ENCODE measurements at places on chromosomes 5 and 9.

- no peak for DNase-seq
Observed at GRCh38 chr9:133452562-133452961, 7.2 kb upstream of the CACFD1 start.

GRCh38 chr5:14504332-14504727 is 77.3 kb upstream of the OTULINL start:
- no peak for DNase-seq

DNA sequence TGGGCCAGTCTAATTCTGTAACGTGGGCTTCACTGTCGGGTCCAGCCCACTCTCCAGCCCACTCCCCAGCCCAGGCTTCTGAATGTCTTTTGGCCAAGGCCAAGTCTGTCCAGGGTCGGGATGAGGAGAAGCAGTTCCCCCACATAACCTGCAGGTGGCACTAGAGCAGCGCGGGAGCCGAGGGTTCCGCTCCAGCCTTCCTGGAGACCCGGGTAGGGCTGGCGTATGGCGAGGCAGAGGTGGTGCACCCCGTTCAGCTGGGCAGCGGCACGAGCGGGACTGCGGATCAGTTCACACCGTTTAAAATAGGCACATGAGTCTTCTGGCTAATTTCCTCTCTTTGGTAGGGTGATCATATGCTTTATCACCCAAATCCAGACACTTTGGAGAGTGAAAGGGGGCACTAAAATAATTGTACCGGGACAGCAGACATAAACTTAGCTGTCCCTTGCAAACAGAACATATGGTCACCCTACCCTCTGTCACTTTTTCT is 185.9 kb downstream of the MSX2 start:
- peak; percentile 54 for DNase-seq

GRCh38 chr9:91580136-91580535 is 156.5 kb upstream of the NFIL3 start:
- DNase-seq, result no peak

DNA sequence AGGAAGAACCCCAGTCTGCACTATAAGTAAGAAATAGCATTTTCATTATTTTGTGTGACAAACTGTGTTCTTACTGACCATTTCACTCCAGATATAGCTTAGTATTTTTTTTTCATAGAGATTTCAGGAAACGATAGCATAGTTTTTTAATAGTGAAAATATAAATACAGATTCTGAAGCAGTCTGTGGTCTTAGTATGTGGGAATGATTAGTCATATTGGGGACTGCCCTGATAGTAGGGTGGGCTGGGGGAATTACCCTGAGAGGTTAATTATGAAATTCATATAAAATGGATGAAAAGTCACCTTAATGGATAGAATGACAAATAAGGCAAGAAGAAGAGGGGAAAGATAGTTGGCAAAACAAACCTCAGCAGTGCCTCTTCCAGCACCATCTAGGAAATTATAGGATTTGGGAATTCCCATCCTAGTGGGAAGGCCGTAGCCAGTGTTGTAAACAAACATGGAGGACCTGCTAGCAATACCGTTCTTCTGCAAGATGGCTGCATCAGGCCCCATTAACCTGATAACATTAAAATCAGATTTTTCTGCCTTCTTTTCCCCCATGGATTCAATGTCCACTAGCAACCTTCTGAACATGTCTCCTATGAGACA is 23.7 kb upstream of the NR3C1 start:
- no peak for DNase-seq

DNA sequence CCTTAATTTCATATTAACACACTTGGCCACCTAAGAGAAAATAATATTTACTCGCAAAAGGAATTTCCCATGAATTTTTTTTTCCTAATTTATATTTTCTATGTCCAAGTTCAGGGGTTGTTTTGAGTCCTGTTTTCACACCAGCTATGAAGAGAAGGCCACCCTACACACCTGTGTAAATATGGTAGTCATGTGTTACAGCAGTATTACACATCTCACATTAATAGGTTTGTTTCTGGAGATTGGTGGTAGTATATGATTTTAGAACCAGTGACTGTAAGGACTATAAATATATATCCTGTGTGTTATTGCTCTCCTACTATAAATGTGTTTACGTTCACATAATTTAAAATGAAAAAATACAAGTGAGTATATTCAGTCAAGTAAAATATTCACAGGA is 147.5 kb downstream of the PAM start:
- DNase-seq, result no peak

GRCh38 chr5:37319037-37319782 is 51.7 kb downstream of the NUP155 start:
- DNase-seq, result no peak

GRCh38 chr9:99433555-99433954 is 211.5 kb downstream of the SEC61B start:
- peak; percentile 58 for DNase-seq

DNA sequence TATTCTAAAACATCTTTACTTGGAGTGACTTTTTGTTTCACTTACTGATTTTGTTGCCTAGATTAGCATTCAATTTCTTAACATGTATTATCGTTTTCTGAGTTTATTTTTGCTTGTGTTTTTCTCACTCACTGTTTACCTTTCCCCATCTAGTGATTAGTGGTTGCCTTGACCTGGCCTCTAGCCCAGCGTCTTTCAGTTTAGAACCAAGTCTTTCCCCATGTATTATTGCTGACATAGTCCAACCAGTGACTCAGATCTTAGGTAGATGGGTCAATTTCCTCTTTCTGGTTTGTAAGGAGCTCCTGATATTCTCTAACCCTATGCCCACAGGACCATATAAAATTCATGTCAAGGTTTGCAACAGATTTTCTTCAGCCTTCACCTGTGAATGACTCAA is 135.5 kb downstream of the PRR16 start:
- DNase-seq, result no peak

- no peak for DNase-seq
Observed at GRCh38 chr9:105187781-105188180, 56.7 kb upstream of the SLC44A1 start.

GRCh38 chr9:97710356-97711222 is 13.4 kb upstream of the XPA start:
- DNase-seq, result no peak

DNA sequence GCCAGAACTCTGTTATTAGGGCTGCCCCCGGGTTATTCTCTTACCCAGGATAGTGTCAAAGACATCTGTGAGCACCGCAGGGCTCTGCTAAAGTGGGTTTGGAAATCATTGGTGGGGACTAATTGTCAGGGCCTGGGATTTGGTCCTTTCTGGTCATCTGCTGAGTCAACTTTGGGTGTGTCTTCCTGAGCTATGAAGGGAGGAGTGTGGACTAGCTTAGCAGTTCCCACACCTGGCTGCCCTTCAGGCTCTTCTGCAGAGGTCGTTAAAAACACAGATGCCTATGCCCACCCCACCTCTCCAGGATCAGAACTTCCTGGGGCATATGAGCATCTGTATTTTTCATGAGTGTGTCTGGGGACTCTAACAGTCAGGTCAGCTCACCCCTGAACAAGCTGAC is 352.2 kb downstream of the SLIT3 start:
- no peak for DNase-seq

DNA sequence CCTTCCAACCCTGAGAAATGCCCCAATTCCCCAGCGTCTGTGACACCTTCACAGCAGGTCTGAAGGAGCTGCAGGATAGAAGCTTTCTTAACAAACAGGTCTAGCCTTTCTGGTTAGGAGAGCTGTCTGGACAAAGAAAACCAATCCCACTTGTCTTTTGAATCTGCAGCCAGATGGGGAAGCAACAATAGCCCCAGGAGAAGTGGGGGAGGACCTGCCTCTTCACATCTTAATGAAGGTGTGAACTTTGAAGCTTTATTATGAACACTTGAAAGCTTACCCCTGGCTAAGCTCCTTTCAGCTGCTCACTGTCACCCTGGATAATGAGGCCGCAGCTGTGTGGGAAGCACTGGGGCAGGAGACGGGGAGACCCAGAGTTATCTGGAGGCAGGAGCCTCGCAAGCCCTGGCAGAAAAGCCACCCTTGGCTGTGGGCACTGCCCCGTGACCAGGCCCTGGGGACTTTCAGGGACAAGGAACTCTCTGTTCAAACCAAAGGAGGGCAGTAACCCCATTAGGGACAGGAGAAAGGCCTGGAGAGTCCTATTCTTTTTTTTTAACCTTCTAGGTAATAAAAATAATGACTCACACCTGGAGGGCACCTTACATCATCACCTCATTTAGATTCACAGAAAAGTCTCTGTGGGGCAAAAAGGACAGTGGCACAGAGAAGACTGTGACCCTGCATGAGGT is 151.8 kb upstream of the RAD23B start:
- no peak for DNase-seq

DNA sequence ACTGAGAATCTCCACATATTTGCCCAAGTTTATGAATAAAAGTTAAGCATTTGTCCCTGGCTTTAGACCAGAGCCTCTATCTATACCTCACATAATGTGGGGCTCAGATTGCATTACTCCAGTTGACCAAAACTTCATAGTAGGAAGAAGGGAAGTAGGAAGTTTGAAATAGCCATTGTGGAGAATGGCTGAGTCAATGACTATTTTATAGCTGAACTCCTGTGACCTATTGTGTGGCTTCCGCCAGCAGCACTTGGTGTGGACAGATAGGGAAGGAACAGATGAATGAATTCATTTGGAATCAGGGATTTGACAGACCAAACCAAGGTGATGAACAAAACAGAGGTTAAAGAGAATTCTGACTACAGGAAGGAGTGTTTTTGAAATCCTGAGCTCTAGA is 92.9 kb upstream of the LPAR1 start:
- no peak for DNase-seq

DNA sequence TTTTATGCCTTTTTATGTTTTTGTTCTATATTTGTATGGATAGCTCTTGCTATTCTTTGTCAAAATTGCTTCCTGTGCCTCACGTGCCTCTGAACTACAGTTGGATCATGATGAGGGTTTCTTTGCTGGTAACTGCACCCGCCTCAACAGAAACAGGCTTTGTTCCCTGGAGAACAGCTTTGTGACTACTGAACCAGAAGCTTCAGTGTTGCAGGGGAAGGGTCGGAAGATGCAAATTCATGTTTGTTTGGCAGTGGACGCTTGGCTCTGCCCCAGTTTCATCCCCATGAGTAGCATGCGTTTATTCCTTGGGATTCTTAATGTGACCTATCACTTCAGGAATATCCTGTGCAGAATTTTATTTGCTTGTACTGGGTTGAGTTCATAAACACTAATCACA is 959.1 kb upstream of the WWC1 start:
- no peak for DNase-seq

DNA sequence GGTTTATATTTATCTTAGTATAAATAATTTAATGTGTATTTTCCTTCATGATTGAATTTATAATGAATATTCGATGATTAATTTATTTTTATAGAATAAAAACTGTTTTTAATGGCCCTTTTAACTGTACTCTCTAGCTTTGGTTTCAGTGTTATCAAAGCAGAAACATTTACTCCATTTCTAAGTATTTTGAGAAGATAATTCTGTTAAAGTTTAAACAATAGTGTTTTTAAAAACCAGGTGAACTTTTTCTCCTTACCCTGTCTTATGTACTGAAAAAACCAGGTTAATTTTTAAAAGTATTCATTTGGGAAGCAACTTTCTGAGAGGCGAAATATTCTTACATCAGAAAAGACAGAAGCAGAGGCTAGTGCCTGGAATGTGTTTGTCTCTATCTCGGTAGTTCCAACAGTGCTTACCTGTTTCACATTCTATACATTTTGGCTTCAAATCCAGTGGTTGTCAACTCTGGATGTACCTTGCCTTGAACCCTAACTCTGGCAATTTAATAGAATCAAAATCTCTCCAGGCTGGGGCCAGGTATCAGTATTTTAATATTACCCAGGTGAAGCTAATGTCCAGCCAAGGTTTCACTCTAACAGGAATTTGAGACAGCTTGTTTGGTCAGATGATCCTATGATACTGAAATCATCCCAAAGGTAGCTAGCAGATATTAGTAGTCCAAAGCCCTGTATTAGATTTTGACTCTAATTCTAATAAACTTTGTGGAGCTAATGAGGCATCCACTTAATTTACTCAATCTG is 434.4 kb downstream of the PDE4D start:
- DNase-seq, result no peak

- no peak for DNase-seq
Observed at GRCh38 chr5:172229904-172230303, 35.9 kb downstream of the EFCAB9 start.

GRCh38 chr9:73782166-73782565 is 630.5 kb downstream of the ANXA1 start:
- no peak for DNase-seq

DNA sequence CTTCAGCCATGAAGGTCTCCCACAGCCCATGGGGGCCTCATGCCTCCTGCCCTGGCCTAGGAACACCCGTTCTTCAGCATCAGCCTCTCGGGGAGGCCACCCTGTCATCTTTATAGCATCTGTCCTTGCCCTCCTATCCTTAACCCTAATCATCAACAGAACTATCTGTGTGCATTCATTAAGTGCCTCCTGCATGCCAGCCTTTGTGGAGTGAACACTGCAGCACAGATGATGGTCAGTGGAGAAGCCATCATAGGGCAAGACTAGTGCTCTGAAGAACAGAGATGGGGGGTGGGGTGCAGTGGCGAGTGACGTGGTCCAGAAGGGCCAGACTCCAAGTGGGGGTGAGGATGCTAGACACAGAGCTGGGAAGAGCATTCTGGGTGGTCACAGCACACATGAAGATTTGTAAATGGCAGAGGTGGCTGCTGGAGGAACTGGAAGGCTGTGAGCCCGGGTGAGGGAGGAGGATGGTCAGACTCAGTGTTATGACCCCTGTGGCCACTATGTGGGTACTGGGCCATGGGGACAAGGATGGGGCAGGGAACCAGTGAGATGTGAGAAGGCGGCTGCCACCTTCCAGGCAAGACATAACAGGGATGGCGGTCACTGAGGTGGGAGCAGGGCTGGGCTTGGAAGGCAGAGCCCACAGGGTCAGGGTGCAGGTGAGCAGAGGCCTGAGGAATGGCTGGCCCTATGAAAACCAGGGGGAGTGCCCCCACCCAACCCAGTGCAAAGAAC is 3.6 kb upstream of the CARD19 start:
- no peak for DNase-seq

DNA sequence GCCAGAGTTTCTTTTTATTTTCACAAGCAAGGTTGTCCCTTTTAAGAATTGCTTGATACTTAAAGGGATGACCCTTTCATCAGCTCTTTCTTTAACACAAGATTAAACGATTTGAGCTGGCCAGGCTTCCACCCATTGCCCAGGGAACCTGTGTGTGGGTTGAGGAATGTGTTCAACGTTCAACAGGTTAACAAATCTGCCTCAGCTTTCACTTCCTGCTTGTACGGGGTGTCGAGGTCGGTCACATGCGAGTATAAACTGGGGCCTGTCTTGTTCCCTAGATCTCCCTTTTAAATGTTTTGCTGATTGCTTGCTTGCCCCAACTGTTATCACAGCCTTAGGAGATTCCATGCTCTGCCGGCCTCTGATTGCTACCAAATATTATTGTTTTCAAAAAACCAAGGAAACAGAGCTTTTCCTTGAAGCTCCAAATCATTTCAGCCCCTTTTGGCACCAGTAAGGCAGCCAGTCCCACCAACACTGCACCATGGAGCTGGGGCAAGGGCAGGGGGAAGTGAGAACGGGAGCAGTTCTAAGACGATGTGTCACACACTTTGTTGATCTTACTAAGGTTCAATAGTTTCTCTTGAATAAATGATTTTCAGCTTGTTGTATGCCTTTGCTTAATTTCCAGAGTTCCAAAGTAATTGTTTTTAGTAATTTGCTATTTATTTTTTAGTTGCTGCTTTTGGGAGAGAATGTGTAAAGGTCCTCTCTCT is 10.7 kb upstream of the CLK4 start:
- no peak for DNase-seq
